Mucosa of descending colon (tissue), 3 donors: ENCODE measurements at places on chromosomes 3 and 15. TPM values are rescaled to one million over a fixed set of nuclear protein-coding genes. Genes with fewer than 3 reads are reported as not detected.

GNAT1 gene
- not detected for total RNA-seq

MST1R gene
- 153 TPM for total RNA-seq

CYP8B1 gene
- not detected for total RNA-seq

PTPN23 gene
- 36.7 TPM for total RNA-seq

PIF1 gene
- 10.4 TPM for total RNA-seq

ACP3 gene
- 9.6 TPM for total RNA-seq

VIPR1 gene
- 148 TPM for total RNA-seq

DUOXA2 gene
- total RNA-seq, result 5.8 TPM

CKMT1A gene
- total RNA-seq, result 215 TPM
